ENCODE measurements at places on chromosomes 1 and 21.

DNA sequence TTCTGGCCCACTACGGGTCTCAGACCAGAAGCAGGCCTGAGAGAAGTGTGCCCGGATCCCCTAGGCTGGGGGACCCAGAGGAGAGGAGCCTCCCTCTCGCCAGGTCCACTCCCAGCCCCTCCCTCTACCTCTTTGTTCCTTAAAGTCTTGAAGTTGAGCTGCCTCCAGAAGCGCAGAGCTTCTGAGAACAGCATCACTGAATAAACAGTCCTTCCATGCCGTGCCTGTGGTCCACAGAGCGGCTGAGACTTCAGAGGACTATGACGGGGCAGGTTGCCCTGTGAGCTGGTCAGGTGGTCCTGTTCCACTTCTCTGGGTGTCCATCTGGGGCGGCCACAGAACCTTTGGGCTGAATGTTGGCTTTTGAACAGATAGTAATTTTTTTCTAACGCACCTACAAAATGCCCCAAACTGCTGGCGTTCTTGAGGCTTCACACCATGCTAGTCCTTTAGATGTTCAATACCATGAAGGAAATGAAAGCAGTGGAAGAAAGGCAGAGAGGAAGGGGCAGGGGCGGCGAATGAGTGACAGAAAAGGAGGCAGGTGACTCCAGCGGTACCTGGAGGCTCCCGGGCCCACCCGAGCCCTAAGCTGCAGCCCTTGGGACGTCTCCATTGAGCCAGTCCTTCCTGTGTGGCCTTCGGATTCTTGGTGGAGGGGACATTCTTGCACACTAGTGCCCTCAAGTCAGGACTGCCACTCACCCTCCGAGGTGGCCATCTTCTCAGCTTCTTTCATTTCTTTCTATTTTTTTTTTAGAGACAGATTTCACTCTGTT lies 239.3 kb upstream of the VAMP3 start:
- DNase-seq = no peak

DNA sequence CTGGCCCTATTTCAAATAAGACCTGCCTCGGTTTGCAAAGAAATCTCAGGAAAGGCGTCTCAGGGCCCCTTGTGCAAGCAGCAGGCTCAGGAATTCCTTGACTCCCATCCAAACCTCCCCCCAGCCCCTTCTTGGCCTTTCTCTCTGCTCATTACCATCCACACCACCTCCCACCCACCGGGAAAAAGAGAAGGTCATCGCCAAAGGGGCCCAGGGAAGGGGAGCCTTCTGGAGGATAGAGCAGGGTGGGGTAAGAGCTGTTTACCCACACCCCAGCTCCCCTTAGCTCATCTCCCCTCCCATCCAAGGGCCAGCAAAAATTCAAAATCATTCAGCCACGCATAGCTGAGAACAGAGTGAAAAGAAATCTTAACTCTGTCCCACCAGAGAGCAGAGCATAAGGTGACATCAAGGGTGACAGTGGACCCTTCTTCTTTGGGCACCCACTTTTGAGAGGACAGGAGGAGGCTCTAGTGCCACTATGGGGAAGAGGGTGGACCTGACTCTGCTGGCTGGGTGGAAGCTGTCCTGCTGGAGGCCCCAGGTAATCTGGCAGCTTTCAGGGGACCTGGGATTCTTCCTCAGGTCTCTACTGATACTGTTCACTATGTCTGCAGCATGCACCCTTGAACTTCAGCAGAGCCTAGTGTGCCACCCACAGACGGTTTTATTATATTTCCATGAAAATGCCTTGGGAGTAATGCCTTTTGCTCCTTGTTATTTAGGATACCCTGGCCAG lies 3.9 kb upstream of the WNT2B start:
- no peak for DNase-seq

DNA sequence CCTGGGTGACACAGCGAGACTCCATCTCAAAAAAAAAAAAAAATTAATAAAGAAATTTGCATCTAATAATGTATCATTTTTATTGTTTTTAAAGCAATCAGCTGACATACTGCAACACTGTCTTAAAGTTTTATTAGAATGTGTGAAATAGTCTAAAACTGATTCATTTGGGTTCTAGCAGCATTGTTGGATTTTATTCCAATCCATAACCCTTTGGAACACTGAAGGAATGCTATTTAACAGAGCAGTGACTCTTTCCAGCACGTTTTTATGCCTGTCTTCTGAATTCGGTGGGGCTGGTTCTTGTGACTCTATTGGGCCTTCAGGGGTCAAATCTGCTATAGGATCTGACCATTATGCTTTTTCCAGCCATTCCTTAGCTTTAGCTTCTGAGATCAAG lies 18.2 kb upstream of the FMO4 start:
- no peak for DNase-seq

- DNase-seq = no peak
Observed at GRCh38 chr1:156942176-156942575, 21.7 kb downstream of the LRRC71 start.

DNA sequence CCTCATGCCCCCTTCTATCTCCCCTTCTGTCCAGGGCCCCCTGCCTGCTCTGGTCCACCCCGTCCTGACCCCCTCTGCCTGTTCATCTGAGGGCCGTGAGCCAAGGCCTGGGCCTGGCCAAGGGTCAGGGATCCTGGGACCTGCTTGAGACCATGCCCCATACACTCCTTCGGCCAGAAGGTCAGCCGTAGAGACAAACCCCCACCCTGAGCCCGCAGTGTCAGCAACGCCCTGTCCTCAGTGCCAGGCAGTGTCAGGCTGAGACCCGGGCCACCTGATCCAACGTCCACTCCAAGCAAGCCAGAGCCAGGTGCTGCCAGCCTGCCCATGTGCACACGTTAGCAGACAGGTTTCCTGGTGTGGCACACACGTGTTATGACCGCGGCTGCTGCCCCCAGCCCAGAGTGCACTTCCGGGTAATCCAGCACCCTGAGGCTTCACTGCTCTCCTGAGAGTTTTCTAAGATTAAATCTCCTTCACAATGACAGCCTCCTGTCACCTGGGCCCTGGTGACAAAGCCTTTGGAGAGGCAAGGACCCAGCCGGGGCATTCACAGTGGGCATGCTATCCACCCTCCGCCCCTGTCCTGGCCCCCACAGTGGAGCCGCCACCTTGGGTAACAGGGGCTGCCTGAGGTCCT lies 10.1 kb upstream of the SAMD11 start:
- DNase-seq = no peak

GRCh38 chr1:175503538-175503937 lies 239.9 kb downstream of the TNR start:
- no peak for DNase-seq

- DNase-seq = no peak
Observed at GRCh38 chr1:113536182-113536780, 146.0 kb downstream of the MAGI3 start.

- DNase-seq = no peak
Observed at GRCh38 chr1:54604572-54605370, 18.6 kb downstream of the FAM151A start.

- DNase-seq = no peak
Observed at GRCh38 chr1:100423832-100424337, 71.6 kb downstream of the CDC14A start.

- no peak for DNase-seq
Observed at GRCh38 chr1:63848733-63849132, 74.9 kb downstream of the ROR1 start.

GRCh38 chr1:153386500-153386901 lies 4.4 kb downstream of the S100A8 start:
- no peak for DNase-seq

- no peak for DNase-seq
Observed at GRCh38 chr21:32372755-32373154, 20.1 kb downstream of the URB1 start.

DNA sequence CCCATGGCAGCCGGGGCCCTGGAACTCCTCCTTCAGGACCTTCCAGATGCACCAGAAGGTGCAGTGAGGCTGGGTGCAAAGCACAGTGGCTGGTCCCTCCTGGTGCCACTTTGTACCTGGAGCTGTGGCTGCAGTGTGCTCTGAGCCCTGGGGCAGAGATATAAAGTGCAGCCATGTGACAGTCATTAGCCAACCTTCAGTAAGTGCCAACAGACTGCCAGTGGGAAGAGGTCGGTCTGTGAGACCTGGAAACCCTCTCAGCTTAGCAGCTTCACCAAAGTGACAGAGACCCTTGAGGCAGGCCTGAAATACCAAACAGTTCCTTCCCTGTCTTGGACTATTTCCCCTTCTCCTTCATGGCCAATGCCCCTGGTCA lies 26.7 kb upstream of the NGF start:
- DNase-seq = no peak

- DNase-seq = no peak
Observed at GRCh38 chr1:22204989-22205913, 62.4 kb upstream of the WNT4 start.

GRCh38 chr1:55311057-55311641 lies 96.0 kb upstream of the USP24 start:
- DNase-seq = no peak

DNA sequence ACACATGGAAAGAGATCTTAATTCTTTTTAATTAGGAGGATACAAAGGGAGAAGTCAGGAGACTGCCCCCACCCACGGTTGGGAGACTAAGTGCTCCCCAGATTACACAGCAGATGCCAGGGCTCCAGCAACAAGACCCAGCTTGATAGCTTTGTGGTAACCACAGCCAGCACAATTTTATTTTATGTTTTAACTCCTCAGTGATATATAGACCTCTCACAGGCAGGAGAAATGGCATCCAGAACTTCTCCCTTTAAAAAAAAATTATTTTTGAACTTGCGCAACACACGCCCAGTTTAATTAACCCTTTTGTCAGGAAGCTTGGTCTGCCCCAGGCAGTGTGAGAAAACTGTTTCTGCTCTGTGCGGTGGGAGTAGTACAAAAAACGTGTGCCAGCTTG lies 62.6 kb upstream of the ACOT11 start:
- no peak for DNase-seq

DNA sequence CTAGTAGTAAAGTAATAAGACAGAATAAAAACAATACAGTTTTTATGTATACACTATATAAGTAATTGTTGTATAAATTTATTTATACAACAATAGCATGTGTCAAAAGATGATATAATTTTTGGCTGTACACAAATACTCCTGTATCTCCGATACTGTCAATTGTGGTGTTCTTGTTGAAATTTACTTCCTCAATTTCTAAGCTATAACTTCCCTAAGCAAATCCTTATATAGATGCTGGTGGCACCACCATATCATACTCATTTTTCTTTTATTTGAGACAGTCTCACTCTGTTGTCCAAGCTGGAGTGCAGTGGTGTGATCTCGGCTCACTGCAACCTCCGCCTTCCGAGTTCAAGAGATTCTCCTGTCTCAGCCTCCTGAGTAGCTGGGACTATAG lies 141.0 kb upstream of the HP1BP3 start:
- no peak for DNase-seq

GRCh38 chr1:109258481-109259466 lies 9.4 kb downstream of the CELSR2 start:
- DNase-seq = no peak

- DNase-seq = no peak
Observed at GRCh38 chr1:233960386-233960785, 55.9 kb downstream of the SLC35F3 start.

DNA sequence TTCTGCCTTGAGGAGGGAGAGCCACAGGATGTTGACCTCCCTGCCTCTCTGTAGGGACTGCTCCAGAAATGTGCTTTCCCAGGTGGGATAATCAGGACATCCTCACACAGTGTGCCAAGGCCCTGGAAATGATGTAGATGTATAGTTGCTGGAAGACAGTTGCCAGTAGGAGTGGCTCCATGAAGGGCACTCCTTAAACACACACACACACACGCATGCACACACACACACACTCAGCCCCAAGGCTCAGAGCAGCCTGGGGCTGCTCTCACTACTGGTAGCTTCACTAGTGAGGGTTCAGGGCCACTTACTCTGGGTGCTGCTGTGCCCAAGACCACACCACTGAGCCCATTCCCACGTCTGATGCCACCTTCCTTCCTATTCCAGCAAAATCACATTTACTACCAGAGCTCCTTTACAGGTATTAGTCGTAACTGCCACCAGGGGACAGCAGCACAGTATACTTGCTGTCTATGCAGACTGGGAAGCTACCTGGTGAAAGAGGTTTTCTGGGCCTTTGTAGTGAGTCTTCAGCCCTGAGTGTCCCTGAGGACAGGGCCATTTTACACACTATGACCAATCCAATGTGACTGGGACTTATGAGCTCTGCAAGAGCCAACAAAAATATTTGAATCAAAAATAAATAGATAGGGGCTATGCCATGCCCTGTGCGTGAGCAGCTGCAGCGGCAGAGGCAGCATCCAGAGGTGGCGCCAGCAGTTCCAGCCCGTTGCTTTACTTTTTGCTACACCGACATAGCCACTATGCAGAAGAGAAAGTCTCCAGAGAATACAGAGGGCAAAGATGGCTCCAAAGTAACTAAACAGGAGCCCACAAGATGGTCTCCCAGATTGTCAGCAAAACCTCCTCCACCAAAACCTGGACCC lies 15.0 kb downstream of the CRNN start:
- no peak for DNase-seq

DNA sequence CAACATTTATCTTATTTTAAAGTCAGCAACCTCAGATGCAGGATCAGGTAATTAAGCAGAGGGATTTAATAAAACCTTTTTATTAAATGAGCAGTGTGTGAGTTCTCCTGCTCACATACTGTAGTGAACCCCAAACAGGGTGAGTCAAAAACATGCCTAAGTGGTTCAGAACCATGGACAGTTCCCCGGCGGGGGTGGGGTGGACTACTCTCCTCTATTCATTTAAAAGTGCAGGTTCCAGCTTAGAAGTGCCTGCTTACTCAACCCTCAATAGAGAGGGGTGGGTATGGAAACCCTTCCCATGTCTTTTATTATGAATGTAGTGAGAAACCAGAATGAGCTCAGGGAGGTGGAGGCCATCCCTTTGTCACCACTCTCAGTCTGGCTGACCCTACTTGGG lies 397.9 kb downstream of the HHAT start:
- peak; percentile 50 for DNase-seq

DNA sequence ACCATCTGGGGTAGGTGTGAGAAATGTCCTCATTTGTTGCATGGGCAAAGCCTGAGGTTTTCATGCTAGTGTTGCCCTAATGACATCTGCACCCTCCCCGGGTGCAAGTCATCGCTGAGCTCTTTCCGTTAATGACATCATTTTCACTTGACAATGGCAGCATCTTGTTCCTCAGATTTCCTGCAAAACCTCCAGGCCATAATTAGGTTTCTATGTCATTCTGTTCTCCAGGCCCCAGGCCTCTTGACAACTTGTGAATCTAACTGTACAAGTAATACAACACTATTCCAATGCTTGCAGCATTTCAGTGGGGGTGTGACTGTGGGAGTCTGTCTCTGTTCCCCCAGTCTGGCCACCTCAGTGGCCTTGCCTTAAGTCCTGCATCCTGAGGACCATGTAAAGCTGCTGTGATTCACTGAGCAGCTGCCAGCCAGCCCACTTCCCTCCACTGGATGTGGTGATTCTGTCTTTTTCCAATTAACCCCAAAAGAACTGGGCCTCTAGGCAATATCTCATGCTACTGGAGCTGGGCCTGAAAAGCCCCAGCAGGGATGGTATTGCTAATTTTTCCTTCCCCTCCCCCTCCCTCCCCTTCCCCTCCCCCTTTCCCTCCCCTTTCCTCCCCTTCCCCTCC lies 22.8 kb downstream of the RAB7B start:
- no peak for DNase-seq

DNA sequence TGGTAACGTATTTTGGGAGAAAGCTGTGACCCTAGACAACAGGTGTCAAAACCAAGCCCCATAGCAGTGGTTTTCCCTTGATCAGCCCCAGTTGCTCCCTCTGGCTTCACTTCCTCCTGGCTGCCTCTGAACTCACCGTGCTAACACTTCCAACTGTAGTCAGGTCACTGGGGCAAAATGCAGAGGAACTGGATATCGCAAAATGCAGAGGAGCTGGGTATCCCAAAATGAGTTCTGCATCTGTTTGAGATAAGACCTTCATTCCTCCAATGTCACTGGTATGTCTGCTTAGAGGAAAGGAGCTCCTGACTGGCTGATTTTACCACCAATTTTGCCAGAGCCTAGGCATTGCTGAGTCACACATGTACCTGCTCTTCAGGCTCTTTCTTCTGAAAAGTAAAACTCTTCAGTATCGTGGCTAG lies 19.6 kb upstream of the TACSTD2 start:
- DNase-seq = no peak

Data from H9 (cell line).